ENCODE measurements at places on chromosomes 5 and 9.

- DNase-seq = peak; percentile 41
Observed at GRCh38 chr5:59001154-59001553, 418.3 kb downstream of the RAB3C start.

GRCh38 chr5:31378838-31379237, 153.1 kb downstream of the DROSHA start:
- DNase-seq = peak; percentile 57

GRCh38 chr5:147835386-147835798, 3.9 kb upstream of the SPINK1 start:
- DNase-seq = peak; percentile 18

DNA sequence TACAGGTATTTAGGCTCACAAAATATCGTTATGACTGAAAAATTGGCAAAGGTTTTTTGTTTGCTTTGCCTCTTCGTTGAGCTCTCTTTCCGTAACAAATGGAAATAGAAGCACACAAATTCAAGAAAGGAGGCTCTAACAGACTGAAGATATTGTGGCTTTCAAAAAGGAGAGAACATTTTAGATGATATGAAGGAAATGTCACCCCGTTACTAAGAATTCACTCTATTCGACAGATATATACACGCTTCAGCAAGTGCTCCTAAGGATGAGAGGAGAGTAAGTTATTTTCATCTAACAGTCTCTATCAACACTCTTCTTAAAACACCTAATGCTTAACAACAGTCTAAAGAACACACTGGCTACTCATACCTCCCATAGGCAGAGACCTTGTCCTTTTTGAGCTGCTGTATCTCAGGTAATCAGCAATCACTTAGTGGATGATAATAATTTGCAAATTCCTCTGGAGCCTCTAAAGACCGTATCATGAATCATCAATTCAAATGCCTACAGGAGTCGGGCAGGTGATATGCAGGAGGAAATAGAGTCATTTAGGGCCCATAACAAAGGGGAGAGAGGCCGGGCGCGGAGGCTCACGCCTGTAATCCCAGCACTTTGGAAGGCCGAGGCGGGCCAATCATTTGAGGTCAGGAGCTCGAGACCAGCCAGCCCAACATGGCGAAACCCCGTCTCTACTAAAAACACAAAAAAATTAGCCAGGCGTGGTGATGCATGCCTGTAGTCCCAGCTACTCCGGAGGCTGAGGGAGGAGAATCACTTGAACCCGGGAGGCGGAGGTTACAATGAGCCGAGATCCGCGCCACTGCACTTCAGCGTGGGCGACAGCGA, 1.4 kb upstream of the HSDL2 start:
- DNase-seq = no peak

GRCh38 chr5:124935065-124935464, 188.6 kb upstream of the ZNF608 start:
- no peak for DNase-seq

- no peak for DNase-seq
Observed at GRCh38 chr5:72121780-72122445, 14.6 kb downstream of the MAP1B start.

DNA sequence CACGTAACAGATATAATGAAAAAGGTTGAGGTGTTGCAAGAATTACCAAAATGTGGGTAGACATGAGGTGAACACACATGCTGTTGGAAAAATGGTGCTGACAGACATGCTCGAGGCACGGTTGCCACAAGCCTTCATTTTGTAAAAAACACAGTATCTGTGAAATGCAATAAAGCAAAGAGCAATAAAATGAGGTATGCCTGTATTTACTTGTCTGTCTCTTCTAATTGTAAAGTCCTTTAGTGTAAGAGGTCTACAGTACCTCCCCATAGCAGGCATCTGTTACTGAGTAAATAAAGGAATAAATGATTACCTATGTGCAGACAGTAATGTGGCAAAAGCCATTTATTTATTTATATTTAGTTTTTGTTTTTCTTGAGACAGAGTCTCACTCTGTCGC, 3.0 kb upstream of the CAST start:
- no peak for DNase-seq

- no peak for DNase-seq
Observed at GRCh38 chr5:123093601-123094236, 4.7 kb downstream of the PRDM6 start.

Data from choroid plexus epithelial cell (primary cell).